ENCODE measurements at places on chromosomes 11 and 22. TPM values are rescaled to one million over a fixed set of nuclear protein-coding genes. Genes with fewer than 3 reads are reported as not detected.

GRCh38 chr22:36756746-36757655, 18.9 kb downstream of the IFT27 start:
- no peak for DNase-seq
- H3K27ac ChIP-seq = no peak overlapping the region
- no peaks in the 10 kb centered on the region for H3K36me3 ChIP-seq
- no peak overlapping the region for H3K4me3 ChIP-seq

DNA sequence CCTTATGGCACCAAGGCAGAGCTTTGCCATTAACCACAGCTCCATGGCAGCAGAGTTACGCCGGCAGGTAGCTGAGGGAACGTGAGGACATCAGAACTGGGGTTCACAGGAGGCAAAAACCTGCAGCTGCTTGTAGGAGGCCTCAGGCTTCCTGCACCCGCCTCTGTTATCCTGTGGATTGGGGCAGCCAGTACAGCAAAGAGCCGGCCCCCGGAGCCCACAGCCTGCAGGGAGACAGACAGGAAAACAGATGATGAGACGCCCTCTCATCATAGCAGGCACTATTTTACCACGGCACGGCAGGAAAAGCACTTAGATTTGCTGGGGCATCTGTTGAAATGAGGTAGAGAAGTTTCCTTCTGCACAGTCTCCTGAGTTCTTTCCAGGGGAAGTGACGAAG, 870.3 kb downstream of the TBC1D22A start:
- no peaks in the 10 kb centered on the region for H3K27me3 ChIP-seq
- H3K4me1 ChIP-seq = no peaks in the 10 kb centered on the region
- H3K27ac ChIP-seq = no peak overlapping the region
- no peaks in the 10 kb centered on the region for H3K36me3 ChIP-seq
- DNase-seq = no peak

DNA sequence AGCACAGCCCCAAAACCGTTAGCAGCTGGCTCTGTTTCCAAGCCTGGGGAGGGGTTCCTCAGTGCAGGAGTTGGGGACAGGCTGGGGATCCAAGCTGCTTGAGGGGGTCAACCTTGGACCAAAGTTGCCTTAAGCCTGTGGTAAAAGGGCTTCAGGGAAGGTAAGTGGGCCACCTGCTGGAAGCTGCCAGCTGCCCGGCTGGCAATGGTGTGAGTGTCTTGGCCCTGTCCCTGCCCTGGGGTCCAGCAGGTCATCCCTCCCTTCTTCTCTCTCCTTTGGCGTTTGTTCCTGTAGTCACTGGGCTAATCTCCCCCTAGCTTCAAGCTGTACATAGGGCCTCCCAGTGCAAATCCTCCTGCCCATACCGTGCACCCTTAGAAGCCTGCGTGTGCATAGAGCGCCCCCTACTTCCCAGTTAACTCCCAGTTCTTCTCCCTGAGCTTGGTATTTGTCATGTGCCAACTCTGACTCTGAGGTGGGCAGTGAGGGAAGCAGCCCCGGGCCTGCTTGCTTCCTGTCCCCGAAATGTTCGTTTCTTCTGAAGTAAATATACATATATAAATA, 4.4 kb downstream of the TMEM258 start:
- H3K4me1 ChIP-seq = peaks cover 11% of the 10 kb centered on the region
- H3K27ac ChIP-seq = no peak overlapping the region
- H3K4me3 ChIP-seq = no peak overlapping the region
- peaks cover 41% of the 10 kb centered on the region for H3K36me3 ChIP-seq

DNA sequence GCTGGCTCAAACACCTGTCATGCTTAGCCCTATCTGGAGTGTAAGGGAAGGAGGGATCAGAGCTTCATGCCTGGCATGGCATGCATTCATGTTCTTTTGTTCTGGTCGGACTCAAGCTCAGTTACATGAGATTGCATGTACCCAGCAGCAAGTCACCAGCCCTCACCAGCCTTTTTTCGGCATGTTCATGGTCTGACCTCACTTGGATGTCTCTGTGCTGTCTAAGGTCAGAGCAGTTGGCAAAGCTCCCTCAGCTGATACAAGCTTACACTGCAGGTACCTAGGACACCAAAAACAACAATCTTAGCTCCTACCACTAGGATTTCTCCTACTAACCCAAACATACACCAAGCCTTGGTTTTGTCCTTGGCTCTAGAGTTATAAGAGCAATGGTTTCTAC, 152.6 kb downstream of the BARX2 start:
- H3K4me3 ChIP-seq = no peak overlapping the region
- no peaks in the 10 kb centered on the region for H3K27me3 ChIP-seq
- no peaks in the 10 kb centered on the region for H3K36me3 ChIP-seq
- no peak for DNase-seq

GRCh38 chr11:61935861-61936260, 14.3 kb upstream of the BEST1 start:
- H3K27ac ChIP-seq = no peak overlapping the region
- DNase-seq = no peak
- H3K4me1 ChIP-seq = no peaks in the 10 kb centered on the region

- H3K4me3 ChIP-seq = no peak overlapping the region
- peaks cover 15% of the 10 kb centered on the region for H3K4me1 ChIP-seq
- H3K27me3 ChIP-seq = no peaks in the 10 kb centered on the region
- no peaks in the 10 kb centered on the region for H3K36me3 ChIP-seq
These were observed 15.3 kb downstream of the MICAL2 start for GRCh38 chr11:12125609-12126149.

- no peak overlapping the region for H3K27ac ChIP-seq
- no peaks in the 10 kb centered on the region for H3K36me3 ChIP-seq
- no peak overlapping the region for H3K4me3 ChIP-seq
- no peaks in the 10 kb centered on the region for H3K4me1 ChIP-seq
- no peak for DNase-seq
These were observed 36.1 kb upstream of the SMCO4 start for GRCh38 chr11:93579187-93579751.

DNA sequence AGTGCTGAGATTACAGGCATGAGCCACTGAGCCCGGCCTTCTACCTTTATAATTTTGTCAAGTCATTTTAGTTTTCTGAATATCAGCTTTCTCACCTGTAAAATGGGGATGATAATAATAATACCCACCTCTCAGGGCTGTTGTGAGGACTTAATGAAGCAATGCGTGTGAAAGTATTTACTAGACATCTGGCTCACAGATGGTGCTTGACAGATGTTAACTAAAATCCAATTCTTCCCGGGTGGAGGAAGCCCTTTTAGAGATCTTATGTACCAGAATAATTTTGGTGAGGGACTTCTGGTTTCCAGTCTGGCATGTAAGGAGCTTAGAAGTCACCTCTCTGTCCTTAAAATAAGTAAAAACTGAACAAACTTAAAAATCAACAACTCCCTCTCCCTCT, 43.7 kb upstream of the NUP160 start:
- no peaks in the 10 kb centered on the region for H3K36me3 ChIP-seq
- peaks cover 27% of the 10 kb centered on the region for H3K4me1 ChIP-seq
- no peak overlapping the region for H3K27ac ChIP-seq
- no peaks in the 10 kb centered on the region for H3K27me3 ChIP-seq
- DNase-seq = no peak

GRCh38 chr11:84383576-84383975, 1097.4 kb upstream of the CCDC90B start:
- no peaks in the 10 kb centered on the region for H3K36me3 ChIP-seq
- no peak for DNase-seq

DNA sequence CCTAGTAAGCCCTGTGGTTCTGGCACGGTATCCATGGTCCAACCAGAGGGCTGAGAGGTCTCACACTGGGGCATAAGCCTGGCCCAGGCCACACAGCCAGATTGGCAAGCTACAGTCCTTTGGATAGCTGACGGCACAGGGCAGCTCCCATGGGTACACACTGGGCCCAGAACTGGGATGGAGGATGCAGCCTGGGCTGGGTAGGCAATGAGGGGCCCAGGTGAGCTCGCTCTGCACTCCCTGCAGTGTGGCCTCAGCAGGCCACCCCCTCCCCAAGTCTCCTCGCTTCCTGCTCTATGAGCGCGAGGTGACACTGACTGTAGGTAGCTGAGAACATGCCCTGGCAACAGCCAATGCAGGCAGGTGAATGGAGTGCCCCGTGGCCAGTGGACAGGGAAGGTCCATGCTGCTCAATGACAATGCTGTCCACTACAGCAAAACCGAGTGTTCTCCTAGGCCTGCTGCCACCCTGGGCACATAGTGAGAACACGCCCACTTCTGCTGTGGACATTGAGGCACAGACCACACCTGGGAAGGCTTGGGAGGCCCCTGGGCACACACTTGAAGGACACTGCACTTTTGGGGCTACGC, 3.8 kb downstream of the ARVCF start:
- no peak for DNase-seq
- peaks cover 37% of the 10 kb centered on the region for H3K4me1 ChIP-seq
- H3K4me3 ChIP-seq = no peak overlapping the region
- H3K27me3 ChIP-seq = no peaks in the 10 kb centered on the region

GRCh38 chr22:20509344-20510047, 2.1 kb downstream of the MED15 start:
- no peaks in the 10 kb centered on the region for H3K27me3 ChIP-seq
- peak overlapping the region; percentile 98 for H3K4me3 ChIP-seq
- peak; percentile 41 for DNase-seq
- peaks cover 10% of the 10 kb centered on the region for H3K36me3 ChIP-seq
- H3K4me1 ChIP-seq = peaks cover 55% of the 10 kb centered on the region

DNA sequence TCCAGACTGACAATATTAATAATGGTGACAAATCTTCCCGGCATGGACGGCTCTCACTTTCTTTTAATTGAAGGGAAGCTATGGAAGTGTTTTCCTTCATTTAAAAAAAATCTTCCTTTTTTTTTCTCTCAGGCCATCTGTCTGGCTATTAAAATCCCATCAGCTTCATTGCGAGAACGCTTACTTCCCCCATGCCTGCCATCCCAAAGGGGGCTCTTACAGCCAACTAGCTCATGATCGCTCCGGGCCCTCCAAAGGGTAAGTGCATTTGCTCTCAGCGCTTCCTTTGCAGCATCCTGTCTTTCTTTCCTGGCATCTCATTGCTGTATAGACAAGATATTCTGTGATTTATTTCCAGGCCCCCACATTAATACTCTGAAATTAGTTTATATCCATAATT, 20.7 kb downstream of the CACNG2 start:
- no peak overlapping the region for H3K27ac ChIP-seq
- no peaks in the 10 kb centered on the region for H3K36me3 ChIP-seq
- no peak overlapping the region for H3K4me3 ChIP-seq
- no peak for DNase-seq
- no peaks in the 10 kb centered on the region for H3K4me1 ChIP-seq

GRCh38 chr11:46865340-46865739, 19.3 kb upstream of the CKAP5 start:
- no peaks in the 10 kb centered on the region for H3K36me3 ChIP-seq
- no peaks in the 10 kb centered on the region for H3K27me3 ChIP-seq
- H3K27ac ChIP-seq = no peak overlapping the region
- H3K4me1 ChIP-seq = no peaks in the 10 kb centered on the region
- no peak for DNase-seq
- H3K4me3 ChIP-seq = no peak overlapping the region

DNA sequence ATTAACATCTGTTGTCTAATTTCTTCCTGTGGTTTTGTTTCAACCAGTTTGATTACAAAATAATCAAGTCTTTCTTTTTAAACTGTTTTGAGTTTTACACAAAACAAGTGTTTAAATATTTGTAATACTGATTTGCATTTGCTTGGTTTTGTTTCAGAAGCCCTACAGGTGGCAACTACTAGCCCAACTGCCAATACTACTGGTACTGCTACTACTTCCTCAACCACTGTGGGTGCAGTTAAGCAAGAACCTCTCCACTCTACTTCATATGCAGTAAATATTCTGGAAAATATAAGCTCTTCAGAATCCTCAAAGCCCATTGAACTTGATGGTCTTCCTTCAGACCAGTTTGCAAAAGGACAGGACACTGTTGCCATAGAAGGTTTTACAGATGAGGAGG, 61.1 kb downstream of the QSER1 start:
- DNase-seq = no peak
- H3K36me3 ChIP-seq = no peaks in the 10 kb centered on the region
- H3K4me1 ChIP-seq = no peaks in the 10 kb centered on the region
- no peak overlapping the region for H3K27ac ChIP-seq
- no peaks in the 10 kb centered on the region for H3K27me3 ChIP-seq

- H3K36me3 ChIP-seq = no peaks in the 10 kb centered on the region
- H3K4me3 ChIP-seq = no peak overlapping the region
- no peak for DNase-seq
These were observed 35.0 kb downstream of the TIMP3 start for GRCh38 chr22:32836280-32837123.

The CLDN5 gene
- not detected for total RNA-seq

The TRIM49 gene
- not detected for total RNA-seq

The LSP1 gene
- total RNA-seq = 226 TPM

The NRGN gene
- total RNA-seq = 4.6 TPM

The CCDC89 gene
- 0.20 TPM for total RNA-seq

The APOL5 gene
- total RNA-seq = not detected

The GAB4 gene
- total RNA-seq = not detected

The OR2AG2 gene
- not detected for total RNA-seq

The SHISA8 gene
- total RNA-seq = 1.3 TPM

The UPK3A gene
- not detected for total RNA-seq

The ASCL3 gene
- total RNA-seq = not detected
